Kidney (tissue), 22 donors: ENCODE measurements at places on chromosomes 7 and 10. TPM values are rescaled to one million over a fixed set of nuclear protein-coding genes. Genes with fewer than 3 reads are reported as not detected.
A peak's percentile ranks its signal among the peaks of the same experiment; 100 is the strongest.

The CDC14C gene
- polyA plus RNA-seq: not detected

DNA sequence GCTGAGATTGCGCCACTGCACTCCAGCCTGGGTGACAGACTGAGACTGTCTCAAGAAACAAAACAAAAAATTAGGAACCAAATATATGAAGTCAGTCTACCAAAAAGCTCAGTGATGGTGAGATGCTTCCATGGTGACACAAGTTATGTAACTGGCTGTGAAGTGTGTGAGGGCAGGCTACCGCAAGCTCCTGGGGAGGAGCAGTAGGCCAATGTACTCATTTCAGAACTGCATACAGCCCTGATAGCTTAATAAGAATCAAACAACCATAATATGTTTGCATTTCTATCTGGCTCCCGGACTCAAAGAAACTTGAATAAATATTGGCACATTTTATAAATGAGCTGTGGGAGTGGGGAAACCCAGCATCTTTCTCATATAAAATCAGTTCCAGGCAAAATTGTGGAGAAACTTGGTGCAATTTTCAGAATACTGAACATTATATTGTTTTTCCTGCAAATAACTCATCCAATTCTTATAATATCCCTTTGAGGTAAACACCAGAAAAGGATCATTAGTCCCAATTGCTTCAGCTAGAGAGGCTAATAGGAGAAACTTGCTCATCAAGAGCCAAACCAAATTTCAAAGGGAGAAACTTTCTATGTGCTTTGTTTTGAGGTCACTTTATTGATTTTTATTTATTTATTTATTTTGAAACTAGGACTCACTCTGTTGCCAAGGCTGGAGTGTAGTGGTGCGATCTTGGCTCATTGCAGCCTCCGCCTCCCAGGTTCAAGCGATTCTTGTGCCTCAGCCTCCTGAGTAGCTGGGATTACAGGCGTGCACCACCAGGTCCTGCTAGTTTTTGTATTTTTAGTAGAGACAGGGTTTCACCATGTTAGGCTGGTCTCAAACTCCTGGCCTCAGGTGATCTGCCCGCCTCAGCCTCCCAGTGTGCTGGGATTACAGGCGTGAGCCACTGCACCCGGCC is 127.0 kb downstream of the SORCS1 start:
- no peak for DNase-seq
- H3K4me1 ChIP-seq: no peaks in the 10 kb centered on the region
- no peak overlapping the region for H3K27ac ChIP-seq
- no peaks in the 10 kb centered on the region for H3K27me3 ChIP-seq

DNA sequence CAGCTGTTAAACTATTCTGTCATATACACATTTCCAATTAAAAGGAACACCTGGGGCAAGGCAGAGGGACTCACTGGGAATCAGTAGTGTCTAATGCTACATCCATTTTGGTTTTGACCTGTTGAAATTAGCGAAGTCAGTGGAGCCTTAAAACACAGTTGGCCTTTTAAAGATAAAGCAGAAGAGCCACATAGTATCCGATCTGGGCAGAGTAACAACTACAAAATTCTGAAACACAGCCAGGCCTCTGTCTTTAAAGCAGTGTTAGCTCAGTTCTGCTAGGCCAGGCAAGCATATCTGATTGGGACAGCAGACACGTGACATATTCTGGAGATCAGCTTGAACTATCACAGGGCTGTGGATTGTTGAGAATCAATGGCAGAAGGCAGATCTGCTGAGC is 117.5 kb upstream of the WNT16 start:
- H3K27ac ChIP-seq: no peak overlapping the region
- H3K4me1 ChIP-seq: no peaks in the 10 kb centered on the region
- H3K36me3 ChIP-seq: no peaks in the 10 kb centered on the region
- DNase-seq: no peak

GRCh38 chr7:127644484-127644883 is 7.5 kb upstream of the SND1 start:
- no peak for DNase-seq
- no peak overlapping the region for H3K27ac ChIP-seq
- no peaks in the 10 kb centered on the region for H3K27me3 ChIP-seq
- H3K4me3 ChIP-seq: no peak overlapping the region
- H3K4me1 ChIP-seq: no peaks in the 10 kb centered on the region

GRCh38 chr7:20216406-20217036 is 663 bp downstream of the MACC1 start:
- peak overlapping the region; percentile 91 for H3K27ac ChIP-seq
- peaks cover 2% of the 10 kb centered on the region for H3K4me1 ChIP-seq
- no peaks in the 10 kb centered on the region for H3K27me3 ChIP-seq
- no peak for DNase-seq

DNA sequence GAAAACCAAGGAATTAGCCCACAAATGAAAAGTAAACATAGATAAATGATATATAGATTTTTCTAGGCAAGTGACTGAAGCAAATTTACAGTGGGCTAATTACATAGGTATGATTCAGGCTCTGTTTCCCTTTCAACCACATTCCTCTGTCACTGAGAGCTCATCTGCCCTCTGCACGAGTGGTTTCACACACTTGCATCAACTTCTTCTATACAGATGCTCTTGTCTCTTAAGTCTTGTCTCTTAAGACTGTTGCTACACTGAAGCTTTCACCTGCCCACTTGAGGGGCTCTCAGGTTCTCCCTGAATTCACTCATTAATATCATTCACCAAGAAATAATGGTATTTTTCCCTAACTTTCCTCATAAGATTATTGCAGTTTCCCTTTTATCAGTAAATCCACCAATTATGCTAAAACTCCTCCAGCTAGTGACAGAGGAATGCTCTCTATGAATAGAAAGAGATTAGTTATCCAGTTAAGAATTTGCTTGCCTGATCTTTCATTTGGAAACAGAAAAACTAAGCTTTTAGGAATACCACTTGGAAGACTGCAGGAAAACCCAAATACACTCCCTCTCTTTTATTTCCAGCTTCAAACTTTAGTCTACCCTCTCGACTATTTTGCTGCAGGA is 95.7 kb downstream of the ELAPOR2 start:
- H3K36me3 ChIP-seq: no peaks in the 10 kb centered on the region
- H3K4me3 ChIP-seq: no peak overlapping the region
- H3K27me3 ChIP-seq: no peaks in the 10 kb centered on the region
- no peak for DNase-seq
- H3K4me1 ChIP-seq: peaks cover 4% of the 10 kb centered on the region

DNA sequence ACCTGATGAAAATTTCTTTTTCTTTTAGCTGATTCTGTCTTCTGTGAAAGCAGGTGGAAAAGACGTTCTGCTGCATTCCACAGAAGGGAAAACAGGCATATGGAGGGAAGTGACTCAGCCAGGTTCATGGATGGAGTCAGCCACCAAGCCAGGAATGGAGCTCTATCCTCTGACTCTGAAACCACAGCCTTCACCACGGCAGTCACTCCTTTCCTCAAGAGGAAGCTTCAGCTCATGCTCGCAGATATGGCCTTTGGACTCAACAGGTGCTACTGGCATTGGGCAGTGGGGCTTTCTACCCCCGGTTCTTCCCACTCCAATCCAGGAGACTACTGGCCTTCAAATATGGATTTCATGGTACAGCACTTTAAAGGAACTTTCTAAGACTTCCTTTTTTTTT is 11.5 kb upstream of the PLAU start:
- H3K4me3 ChIP-seq: no peak overlapping the region
- DNase-seq: no peak
- H3K4me1 ChIP-seq: no peaks in the 10 kb centered on the region
- no peak overlapping the region for H3K27ac ChIP-seq
- no peaks in the 10 kb centered on the region for H3K36me3 ChIP-seq
- no peaks in the 10 kb centered on the region for H3K27me3 ChIP-seq

DNA sequence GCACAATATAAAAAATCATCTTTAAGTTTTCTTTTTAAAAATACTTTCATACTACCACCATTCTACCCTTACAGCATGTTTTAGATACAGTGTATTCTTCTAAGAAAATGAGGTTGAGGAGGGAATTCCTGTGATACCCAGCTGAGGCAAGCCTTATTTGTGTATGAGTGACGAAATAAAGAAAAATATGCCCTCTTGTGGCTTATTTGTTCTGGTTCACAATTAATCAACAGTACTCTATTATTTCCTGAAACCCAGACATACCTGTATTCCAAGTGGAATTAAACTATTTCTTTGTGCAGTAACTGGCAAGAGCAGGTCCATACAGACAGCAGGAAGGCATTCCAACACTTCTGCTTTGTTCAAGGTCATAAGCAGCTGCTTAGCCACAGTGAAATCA is 4.5 kb upstream of the SEMA3D start:
- H3K4me1 ChIP-seq: no peaks in the 10 kb centered on the region
- no peak overlapping the region for H3K4me3 ChIP-seq
- no peaks in the 10 kb centered on the region for H3K27me3 ChIP-seq
- no peak for DNase-seq
- no peak overlapping the region for H3K27ac ChIP-seq

GRCh38 chr10:73937333-73938043 is 26.6 kb downstream of the PLAU start:
- H3K36me3 ChIP-seq: no peaks in the 10 kb centered on the region
- peak overlapping the region; percentile 43 for H3K27ac ChIP-seq
- no peaks in the 10 kb centered on the region for H3K27me3 ChIP-seq
- peaks cover 9% of the 10 kb centered on the region for H3K4me1 ChIP-seq
- no peak overlapping the region for H3K4me3 ChIP-seq

GRCh38 chr10:95312257-95312656 is 21.5 kb upstream of the PDLIM1 start:
- no peak overlapping the region for H3K4me3 ChIP-seq
- no peaks in the 10 kb centered on the region for H3K4me1 ChIP-seq
- DNase-seq: no peak
- no peak overlapping the region for H3K27ac ChIP-seq
- peaks cover 2% of the 10 kb centered on the region for H3K36me3 ChIP-seq
- H3K27me3 ChIP-seq: no peaks in the 10 kb centered on the region

DNA sequence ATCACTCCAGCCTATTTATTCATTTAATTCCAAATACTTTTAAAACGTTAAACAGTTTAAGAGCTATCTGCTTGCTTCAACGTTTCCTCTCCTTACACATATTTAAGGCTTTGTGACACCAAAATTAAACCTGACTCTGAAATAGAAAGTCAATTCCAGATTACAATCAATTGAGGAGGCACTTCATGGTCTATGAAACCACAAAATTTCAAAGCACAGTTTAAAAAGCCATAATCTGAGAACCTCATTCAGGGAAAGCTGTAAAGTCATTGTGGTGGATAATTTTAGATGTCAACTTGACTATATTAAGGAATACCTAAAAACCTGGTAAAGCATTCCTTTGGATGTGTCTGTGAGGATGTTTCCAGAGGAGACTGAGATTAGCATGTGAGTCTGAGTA is 6.2 kb downstream of the SNX13 start:
- no peak overlapping the region for H3K4me3 ChIP-seq
- H3K4me1 ChIP-seq: peaks cover 5% of the 10 kb centered on the region
- no peak overlapping the region for H3K27ac ChIP-seq
- no peaks in the 10 kb centered on the region for H3K27me3 ChIP-seq
- no peak for DNase-seq

- H3K4me3 ChIP-seq: no peak overlapping the region
- DNase-seq: no peak
- H3K27me3 ChIP-seq: no peaks in the 10 kb centered on the region
- H3K27ac ChIP-seq: no peak overlapping the region
These were observed 108.8 kb upstream of the GSDME start for GRCh38 chr7:24866004-24866615.

GRCh38 chr7:98870121-98870651 is 372 bp upstream of the TMEM130 start:
- peak; percentile 41 for DNase-seq
- H3K27ac ChIP-seq: no peak overlapping the region
- peaks cover 3% of the 10 kb centered on the region for H3K4me1 ChIP-seq
- no peak overlapping the region for H3K4me3 ChIP-seq

- H3K36me3 ChIP-seq: no peaks in the 10 kb centered on the region
- no peak overlapping the region for H3K4me3 ChIP-seq
- no peaks in the 10 kb centered on the region for H3K27me3 ChIP-seq
- no peak overlapping the region for H3K27ac ChIP-seq
- H3K4me1 ChIP-seq: no peaks in the 10 kb centered on the region
These were observed 38.2 kb upstream of the RPA3 start for GRCh38 chr7:7756577-7756976.

GRCh38 chr10:121796342-121796741 is 131.5 kb downstream of the ATE1 start:
- no peak overlapping the region for H3K4me3 ChIP-seq
- H3K27me3 ChIP-seq: no peaks in the 10 kb centered on the region
- no peaks in the 10 kb centered on the region for H3K4me1 ChIP-seq
- no peak overlapping the region for H3K27ac ChIP-seq

GRCh38 chr7:5514440-5515035 is 90.9 kb upstream of the TNRC18 start:
- DNase-seq: no peak
- H3K36me3 ChIP-seq: no peaks in the 10 kb centered on the region
- no peak overlapping the region for H3K4me3 ChIP-seq
- H3K27me3 ChIP-seq: no peaks in the 10 kb centered on the region

The SYPL1 gene
- 90.8 TPM for polyA plus RNA-seq

The SLC4A2 gene
- polyA plus RNA-seq: 150 TPM

GRCh38 chr7:636396-636795 is 90.1 kb upstream of the DNAAF5 start:
- no peak for DNase-seq
- H3K4me1 ChIP-seq: no peaks in the 10 kb centered on the region
- H3K36me3 ChIP-seq: no peaks in the 10 kb centered on the region

DNA sequence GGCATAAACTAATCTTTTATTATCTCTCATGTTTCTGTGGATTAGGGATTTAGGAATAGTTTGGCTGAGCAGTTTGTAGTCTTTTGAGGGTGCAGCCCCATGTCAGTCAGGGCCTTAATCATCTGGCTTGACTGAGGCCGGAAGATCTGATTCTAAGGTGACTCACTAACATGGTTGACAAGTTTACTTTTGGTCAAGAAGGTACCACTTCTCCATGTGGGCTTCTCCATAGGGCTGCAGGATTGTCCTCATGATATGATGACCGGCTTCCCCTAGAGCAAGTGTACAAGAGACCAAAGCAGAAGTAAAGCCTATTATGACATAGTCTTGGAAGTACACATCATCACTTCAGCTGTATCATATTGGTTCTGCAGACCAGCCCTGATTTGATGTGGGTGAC is 45.9 kb upstream of the OIT3 start:
- H3K27me3 ChIP-seq: no peaks in the 10 kb centered on the region
- no peak overlapping the region for H3K27ac ChIP-seq
- H3K36me3 ChIP-seq: no peaks in the 10 kb centered on the region
- no peak overlapping the region for H3K4me3 ChIP-seq

- DNase-seq: peak; percentile 48
- no peaks in the 10 kb centered on the region for H3K4me1 ChIP-seq
- no peak overlapping the region for H3K4me3 ChIP-seq
- no peaks in the 10 kb centered on the region for H3K36me3 ChIP-seq
These were observed 544.3 kb downstream of the TCERG1L start for GRCh38 chr10:130767116-130767730.

The PRSS1 gene
- polyA plus RNA-seq: not detected
